GM13976 (cell line): ENCODE measurements at places on chromosomes 6 and 20.

GRCh38 chr6:67544851-67545452, 1090.1 kb upstream of the ADGRB3 start:
- DNase-seq: no peak

GRCh38 chr20:4036351-4036750, 21.0 kb upstream of the RNF24 start:
- no peak for DNase-seq

DNA sequence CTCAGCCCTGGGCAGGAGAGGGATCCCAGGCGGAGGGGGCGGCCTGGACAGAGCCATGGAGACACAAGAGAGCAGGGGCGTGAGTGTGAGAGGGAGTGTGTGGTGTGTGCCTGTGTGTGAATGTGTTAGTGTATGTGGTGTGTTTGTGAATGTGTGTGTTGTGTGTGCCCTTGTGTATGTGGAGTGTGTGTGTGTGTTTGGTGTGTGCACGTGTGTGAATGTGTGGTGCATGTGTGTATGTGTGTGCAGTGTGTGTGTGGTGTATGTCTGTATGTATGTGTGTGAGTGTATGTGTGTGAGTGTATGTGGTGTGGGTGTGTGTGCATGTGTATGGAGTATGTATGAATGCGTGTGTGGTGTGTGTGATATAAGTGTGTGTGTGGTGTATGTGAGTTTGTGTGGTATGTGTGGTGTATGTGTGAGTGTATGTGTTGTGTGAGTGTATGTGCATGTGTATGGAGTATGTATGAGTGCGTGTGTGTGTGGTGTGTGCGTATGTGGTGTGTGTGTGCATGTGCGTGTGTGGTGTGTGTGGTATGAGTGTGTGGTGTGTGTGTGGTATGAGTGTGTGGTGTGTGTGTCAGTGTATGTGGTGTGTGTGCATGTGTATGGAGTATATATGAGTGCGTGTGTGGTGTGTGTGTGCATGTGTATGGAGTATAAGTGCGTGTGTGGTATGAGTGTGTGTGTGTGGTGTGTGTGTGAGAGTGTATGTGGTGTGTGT, 175.2 kb upstream of the AFDN start:
- no peak for DNase-seq

GRCh38 chr6:142395768-142396231, 94.0 kb downstream of the ADGRG6 start:
- peak; percentile 23 for DNase-seq

DNA sequence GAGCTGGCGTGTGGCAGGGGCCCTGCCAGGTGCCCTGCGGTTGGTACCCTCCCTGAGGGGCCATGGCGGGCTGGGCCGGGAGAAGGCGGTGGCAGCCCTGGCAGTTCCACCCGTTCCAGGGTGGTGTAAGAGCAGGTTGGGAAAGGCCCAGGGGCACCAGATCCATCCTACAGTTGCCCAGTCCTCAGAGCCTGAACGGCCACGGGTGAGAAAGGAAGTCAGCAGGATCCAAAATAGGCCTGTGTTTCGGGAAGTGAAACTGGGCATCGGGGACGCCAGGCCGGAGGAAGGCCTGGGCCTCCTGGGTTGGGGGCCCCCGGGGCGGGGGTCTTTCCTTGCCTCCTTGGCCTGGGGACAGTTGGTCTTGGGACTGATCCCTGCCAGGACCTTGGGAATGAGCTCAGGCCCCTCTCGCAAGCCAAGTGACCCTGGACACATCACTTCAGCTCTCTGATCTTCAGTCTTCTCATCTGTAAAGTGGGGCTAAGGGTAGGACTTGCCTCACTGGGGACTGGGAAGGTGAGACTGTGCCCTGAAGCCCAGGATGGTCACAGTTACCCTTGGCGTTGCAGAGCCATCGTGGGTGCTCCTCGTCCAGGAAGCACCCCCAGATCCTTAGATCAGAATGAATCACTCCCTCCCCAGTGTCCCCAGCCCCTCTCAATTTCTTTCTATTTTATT, 18.1 kb upstream of the NOL4L start:
- peak; percentile 70 for DNase-seq

DNA sequence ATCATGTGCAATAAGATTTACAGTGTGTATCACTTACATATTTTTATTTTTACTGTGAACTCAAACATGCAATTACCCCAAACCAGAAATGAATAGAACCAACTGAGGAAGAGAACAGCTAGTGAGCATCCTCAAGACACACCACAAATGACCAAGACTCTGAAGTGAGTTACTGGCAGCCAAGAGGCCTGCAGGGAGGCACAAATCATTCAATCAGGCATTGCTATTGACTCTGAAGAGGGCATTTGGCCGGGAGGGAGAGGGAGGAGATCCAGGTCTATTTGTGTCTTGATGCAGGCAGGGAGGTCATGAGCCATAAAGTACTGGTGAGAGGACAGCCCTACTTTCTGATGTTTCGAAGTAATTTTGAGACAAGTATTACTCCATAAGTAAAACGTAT, 257.7 kb downstream of the BCKDHB start:
- no peak for DNase-seq

DNA sequence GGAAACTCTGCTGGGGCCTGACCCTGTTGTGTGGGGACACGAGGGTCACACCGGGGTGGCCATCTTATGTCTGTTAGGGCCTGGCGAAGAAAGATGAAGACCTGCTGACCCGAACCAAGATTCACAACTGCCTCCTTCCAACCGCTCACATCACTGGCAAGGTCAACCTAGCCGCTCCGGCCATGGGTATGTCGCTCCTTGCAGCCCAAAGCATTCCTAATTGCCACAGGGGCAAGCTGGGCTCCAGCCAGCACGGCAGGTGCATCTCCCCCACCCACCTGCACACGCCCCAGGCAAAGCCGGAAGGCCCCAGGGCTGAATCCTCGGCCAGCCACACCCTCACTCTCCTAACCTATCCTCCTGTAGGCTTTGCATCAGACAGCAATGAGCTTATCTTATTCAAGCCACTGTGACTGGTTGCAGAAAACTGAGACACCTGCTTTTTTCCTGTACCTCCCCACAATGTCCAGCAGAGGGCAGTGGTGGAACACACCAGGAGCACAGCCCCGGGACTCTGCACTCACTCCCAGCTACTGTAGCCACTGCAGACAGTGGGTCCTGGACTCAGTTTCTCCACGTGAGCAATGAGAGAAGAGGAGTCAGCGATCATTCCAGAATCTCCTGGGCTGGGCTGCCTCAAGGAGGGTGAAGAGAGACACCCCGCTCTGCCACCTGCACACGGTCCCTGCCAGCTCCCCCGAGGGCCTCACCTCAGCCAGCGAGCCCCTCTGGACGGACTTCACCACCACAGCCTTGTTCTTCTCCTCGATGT, 170.2 kb downstream of the PREX1 start:
- peak; percentile 94 for DNase-seq

DNA sequence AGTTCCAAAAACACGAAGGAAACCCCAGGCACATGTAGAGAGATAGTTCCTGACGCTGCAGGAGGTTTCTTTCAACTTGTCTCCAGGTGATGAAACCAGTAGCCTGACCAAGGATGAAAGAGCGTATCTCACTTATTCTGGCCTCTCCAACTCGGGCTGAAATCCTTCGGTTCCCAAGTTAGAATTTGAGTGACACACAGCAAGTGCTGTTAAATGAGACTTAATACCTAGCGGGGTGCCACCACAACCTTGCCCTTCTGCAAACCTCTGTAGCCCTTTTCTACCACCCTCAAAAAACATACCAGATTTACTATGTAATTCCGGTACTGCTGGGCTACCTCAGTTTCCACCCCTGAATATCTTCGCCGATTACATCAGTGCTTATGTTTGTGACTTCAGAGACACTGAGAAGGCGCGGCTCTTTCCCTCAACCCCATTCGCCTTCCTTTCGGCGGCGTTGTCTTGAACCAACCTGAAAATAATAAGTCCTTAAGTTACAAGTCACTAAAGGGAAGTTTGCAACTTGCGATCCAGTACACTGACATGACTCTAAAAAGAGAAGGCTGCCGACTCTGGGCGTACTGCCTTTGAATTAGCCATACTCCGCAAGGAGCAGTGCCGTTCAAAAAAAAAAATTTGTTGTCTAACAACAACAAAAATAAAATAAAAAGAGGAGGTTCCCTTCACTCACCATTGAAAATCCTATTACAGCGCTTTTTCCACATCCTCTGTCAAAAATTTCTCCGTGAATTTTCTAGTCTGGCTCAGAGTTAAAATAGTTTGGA, 194.9 kb upstream of the ZNF184 start:
- DNase-seq: no peak

- no peak for DNase-seq
These were observed 151.0 kb downstream of the VEGFA start for GRCh38 chr6:43921039-43921438.

GRCh38 chr6:52362443-52363227, 684 bp downstream of the PAQR8 start:
- peak; percentile 80 for DNase-seq

- DNase-seq: no peak
These were observed 28.4 kb downstream of the DLGAP4 start for GRCh38 chr20:36334281-36335205.

DNA sequence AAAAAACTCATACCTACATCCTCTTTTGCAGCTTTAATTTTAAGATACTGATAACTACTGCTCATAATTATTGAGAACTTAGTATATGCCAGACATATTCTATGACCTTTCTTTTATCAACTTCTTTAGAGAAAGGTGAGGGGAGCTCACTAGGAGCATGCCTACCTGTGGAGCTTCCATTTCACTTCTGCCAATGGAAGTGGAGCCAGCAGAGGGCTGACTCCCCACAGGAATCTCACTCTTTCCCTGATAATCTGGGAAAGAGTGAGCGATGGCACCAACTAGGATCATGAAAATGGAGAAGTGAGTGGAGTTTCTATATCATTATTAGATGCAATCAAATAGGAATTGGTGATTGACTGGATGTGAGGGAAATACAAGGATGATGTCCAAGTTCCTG, 484.9 kb downstream of the LMBRD1 start:
- no peak for DNase-seq

DNA sequence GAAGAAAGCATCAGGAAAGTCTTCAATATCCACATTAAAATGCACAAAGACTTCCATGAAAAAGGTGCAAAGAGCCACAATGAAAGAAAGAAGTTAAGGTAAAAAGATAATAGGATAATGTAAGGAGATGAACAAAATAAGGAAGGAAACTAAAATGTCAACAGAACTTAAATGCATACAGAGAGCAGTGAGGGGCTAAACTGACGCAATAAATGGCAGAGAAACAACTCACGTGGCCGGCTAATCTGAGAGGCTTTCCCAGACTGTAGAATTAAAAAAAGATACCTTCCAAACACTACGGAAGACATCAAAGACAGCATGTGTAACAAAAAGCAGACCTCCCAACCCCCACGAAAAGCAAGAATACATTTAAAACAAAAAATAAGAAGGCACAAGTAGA, 73.7 kb downstream of the GMDS start:
- DNase-seq: no peak

DNA sequence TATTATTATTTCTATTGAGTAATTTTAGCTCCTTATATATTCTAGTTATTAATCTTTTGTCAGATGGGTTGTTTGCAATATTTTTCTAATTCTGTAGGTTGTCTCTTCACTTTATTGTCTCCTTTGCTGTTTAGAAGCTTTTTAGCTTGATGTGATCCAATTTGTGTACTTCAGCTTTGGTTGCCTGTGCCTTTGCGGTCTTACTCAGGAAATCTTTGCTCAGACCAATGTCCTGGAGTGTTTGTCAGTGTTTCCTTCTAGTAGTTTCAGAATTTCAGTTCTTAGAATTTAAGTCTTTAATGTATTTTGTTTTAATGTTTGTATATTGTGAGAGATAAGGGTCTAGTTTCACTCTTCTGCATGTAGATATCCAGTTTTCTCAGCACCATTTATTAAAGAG, 916.0 kb upstream of the EYS start:
- DNase-seq: no peak

DNA sequence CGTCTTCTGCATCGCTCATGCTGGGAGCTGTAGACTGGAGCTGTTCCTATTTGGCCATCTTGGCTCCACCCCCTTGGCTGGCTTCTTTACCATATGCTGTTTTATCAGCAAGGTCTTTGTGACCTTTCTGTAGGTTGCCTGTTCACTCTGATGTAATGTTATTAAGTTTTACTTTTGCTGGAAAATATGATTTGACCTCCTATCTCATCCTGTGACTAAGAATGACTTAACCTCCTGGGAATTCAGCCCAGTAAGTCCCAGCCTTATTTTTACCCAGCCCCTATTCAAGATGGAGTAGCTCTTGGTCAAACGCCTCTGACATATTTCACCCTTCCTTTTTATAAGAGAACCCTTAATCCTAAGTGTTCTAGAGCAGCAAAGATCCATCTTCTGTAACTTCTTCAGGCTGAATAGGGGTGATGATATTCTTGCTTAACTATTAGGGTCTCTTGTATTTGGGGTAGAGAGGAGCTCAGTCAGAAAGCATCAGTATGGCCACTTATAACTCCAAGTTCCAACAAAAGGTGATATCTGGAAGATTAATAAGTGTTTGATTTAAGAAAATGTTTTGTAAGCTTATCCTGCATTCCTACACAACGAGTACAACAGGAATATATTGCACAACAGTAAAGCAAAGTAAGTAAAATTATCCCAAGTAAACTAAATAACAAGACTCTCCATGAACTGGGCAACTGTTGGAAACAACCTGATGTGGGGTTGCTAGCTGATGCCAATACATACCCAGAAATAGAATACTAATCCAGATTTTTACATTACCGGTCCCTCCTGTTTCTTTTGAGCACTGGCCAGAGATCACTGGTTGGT, 23.1 kb upstream of the HMGN3 start:
- no peak for DNase-seq

DNA sequence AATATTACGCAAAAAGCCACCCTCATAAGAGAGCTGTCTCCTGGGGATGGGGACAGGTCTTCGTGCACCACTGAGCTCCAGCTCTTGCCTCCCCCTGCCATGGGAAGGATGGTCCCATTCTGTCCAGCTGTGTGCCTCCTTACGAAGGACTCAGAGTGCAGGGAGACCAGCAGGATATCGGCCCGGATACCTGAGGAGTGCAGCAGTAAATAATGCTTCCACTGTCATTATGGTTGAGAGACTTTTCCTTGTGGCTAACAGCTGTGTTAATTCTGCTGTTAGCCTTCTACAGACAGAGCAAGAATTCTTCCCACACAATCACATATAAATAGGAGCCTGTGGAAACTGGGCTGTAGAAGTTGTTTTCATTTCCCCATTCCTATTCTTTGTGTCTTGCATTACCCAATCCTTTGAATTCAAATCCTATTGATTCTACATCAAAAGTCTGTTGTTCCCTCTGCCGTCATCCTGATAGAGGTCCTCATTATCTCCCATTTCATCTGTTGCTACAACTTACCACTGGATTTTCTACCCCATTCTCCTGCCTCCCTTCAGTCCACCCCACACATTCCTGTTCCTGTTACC, 364.6 kb upstream of the SOX4 start:
- DNase-seq: no peak

- no peak for DNase-seq
These were observed 7.6 kb downstream of the GCM2 start for GRCh38 chr6:10874207-10874606.

DNA sequence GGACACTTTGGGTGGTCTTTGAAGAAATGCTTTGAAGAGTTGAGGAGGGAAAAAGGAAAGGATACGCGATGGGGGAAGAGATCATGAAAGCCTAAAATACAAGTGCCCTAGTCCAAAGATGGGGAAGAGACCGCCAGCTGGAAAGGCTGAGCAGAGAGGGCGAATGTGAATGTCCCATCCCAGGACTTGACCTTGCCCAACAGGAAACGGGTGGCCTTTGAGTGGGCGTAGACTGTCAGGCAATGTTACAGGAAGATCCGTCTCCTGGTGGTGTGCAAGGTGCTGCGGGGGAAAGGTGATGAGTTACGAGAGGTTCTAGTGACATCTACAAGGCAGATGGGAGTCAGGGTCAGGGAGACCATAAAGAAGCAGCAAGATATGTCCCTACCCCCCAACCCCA, 55.0 kb upstream of the TBXT start:
- no peak for DNase-seq

GRCh38 chr6:129744201-129744879, 34.4 kb upstream of the ARHGAP18 start:
- DNase-seq: no peak

- no peak for DNase-seq
These were observed at the start of gene CDH4 for GRCh38 chr20:61251529-61252393. TSS of gene CDH4 (plus strand) at chr20:61252261.
